ENCODE measurements at places on chromosomes 2 and 18.

DNA sequence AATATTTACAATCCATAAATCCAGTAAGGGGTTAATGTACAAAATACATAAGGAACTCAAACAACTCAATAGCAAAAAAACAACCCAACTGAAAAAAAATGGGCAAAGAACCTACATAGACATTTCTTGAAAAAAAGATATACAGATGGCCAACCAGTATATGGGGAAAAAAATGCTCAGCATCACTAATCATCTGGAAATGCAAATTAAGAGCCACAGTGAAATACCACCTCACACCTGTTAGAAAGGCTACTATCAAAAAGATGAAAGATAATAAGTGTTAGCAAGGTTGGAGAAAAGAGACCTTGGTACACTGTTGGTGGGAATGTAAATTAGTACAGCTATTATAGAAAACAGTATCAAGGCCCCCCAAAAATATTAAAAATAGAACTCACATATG lies 14.6 kb downstream of the AP1S3 start:
- DNase-seq = no peak

DNA sequence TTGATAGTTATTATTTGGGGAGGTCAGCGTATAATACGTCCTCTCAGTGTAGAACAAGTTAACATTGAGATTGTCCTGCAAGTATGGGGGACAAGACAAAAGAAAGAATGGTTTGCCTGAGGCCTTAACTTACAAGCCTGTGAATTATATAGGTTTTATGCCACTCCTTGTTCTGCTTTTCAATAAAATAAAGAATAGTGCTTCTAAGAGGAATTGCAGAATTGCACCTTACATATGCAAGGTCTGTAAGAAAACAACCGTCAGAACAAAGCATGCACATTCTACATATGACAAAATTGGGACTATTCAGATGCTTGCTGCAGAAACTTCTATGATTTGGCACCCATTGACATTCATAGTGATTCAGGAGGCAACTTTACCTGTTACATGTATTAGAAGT lies 785.0 kb downstream of the NR4A2 start:
- no peak for DNase-seq

GRCh38 chr2:143451642-143452281 lies 322.5 kb downstream of the ARHGAP15 start:
- DNase-seq = no peak

DNA sequence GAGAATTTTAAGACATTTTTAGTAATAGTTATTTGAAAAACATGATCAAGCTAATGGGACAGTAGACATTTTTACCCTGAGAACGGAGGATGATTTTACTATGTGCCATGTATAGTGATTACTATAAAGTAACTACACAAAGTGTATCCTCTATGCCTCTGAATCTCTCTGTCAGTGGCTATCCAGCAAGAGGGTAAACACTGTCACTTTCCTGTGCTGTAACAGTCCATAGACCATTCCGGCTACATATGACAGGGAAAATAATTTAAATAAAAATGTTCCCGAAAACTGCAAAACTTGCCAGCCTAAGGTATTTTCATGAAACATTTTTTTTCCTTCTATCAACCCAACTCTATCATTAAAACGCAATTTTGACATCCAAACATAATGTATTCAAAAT lies 1632.2 kb upstream of the ACVR2A start:
- no peak for DNase-seq

- DNase-seq = no peak
Observed at GRCh38 chr2:103292573-103292972, 530.7 kb downstream of the TMEM182 start.

- DNase-seq = no peak
Observed at GRCh38 chr2:70828914-70829824, 6.4 kb downstream of the CD207 start.

GRCh38 chr2:240648155-240648649 lies 22.9 kb downstream of the GPR35 start:
- DNase-seq = no peak

GRCh38 chr18:22753130-22753831 lies 179.8 kb upstream of the RBBP8 start:
- DNase-seq = no peak

GRCh38 chr2:39523308-39524044 lies 86.4 kb upstream of the MAP4K3 start:
- DNase-seq = no peak

- no peak for DNase-seq
Observed at GRCh38 chr2:231099918-231100317, 24.9 kb downstream of the HTR2B start.

DNA sequence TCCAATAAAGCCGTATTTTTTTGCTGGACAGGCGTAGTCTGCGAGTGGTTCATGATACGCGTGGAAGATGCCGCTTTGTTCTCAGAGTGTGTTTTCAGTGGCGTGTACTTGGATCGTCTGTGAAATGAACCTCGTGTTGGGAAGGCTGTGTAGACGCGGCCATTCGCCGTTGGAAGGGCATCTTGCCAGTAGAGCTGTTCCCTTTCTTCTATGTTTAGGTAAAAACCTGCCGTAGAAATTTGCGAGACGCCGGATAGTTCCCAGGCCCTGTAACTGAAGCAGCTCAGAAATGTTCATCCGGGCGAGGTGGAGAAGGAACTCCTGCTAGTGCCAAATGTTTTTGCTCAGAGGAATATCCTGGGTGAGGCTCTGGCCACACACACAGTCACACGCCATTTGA lies 133.6 kb downstream of the NFATC1 start:
- no peak for DNase-seq

GRCh38 chr2:150063432-150063889 lies 424.0 kb downstream of the RND3 start:
- no peak for DNase-seq

GRCh38 chr2:206084870-206085741 lies 868 bp downstream of the INO80D start:
- no peak for DNase-seq

DNA sequence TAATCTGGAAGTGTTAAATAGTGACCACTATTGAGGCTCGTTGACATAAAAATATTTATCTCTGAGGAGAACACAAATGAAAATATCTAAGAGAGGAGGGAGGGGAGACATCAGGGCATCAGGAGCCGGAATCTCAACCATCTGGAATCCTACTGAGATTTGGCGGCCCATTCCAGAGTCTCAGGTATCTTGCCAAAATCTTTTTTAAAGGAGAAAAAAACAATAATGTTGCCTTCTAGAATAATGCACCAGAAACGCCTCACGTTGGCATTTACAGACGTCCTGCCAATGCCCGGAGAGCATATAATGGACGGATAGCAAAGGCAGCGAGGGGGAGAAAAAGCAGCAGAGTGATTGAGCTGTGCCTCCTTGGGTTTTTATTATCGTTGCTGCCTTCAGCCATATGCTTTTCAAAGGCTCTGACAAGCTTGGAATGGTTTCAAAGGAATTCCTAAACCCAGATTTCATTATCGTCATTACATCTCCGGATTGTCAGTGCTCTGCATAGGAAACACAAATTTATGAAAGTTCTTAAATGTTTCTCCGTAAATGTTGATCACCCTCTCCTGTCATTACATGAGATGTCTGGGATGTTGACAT lies 30.9 kb upstream of the EGR4 start:
- no peak for DNase-seq

DNA sequence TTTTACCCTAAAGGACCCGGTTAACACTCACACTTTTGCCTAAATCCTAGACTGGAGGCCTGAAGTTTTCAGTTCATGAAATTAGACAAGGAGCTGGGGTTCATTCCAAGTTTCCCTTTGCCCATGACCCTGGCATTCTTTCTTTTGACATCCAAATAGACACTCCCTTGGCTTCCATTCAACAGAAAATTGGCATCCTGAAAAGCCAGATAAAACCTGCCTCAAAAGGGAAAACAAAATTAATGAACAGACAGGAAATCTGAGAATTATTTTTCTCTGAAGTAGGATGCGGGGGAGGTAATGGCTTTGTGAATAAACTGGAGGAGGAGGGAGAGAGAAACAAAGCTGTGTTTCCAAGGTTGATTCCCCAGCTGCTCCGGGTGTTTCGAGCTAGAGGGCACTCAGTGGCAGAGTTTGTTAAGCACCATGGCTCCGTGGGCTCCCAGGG lies 41.0 kb downstream of the SPP2 start:
- DNase-seq = no peak
